Thoracic aorta endothelial cell (primary cell): ENCODE measurements at places on chromosomes 12 and 14. TPM values are rescaled to one million over a fixed set of nuclear protein-coding genes. Genes with fewer than 3 reads are reported as not detected.

The PRPH gene
- 0.14 and 0.27 TPM in 2 replicates for total RNA-seq

The RPGRIP1 gene
- not detected in 2 replicates for total RNA-seq

The CLIP1 gene
- 70.4 and 86.7 TPM in 2 replicates for total RNA-seq

The NXPH4 gene
- 0.13 and 0.14 TPM in 2 replicates for total RNA-seq

The DNAJC22 gene
- total RNA-seq: 0.80 and 1.3 TPM in 2 replicates
